Uterus (tissue), 4 donors: ENCODE measurements at places on chromosomes 5 and 9. TPM values are rescaled to one million over a fixed set of nuclear protein-coding genes. Genes with fewer than 3 reads are reported as not detected.
A peak's percentile ranks its signal among the peaks of the same experiment; 100 is the strongest.

The PAEP gene
- total RNA-seq, result not detected

The DNAJC18 gene
- 3.1 TPM for total RNA-seq

The CDKN2B gene
- total RNA-seq, result 1.8 TPM

The NTNG2 gene
- total RNA-seq, result 4.4 TPM

The CDH6 gene
- total RNA-seq, result 2.1 TPM

- no peak for DNase-seq
These were observed 74.2 kb upstream of the ADCY2 start for GRCh38 chr5:7321724-7322123.

- no peak for DNase-seq
These were observed 80.5 kb downstream of the RAI14 start for GRCh38 chr5:34736445-34737115.

GRCh38 chr9:79662537-79662956 lies 90.8 kb downstream of the TLE4 start:
- DNase-seq, result no peak

DNA sequence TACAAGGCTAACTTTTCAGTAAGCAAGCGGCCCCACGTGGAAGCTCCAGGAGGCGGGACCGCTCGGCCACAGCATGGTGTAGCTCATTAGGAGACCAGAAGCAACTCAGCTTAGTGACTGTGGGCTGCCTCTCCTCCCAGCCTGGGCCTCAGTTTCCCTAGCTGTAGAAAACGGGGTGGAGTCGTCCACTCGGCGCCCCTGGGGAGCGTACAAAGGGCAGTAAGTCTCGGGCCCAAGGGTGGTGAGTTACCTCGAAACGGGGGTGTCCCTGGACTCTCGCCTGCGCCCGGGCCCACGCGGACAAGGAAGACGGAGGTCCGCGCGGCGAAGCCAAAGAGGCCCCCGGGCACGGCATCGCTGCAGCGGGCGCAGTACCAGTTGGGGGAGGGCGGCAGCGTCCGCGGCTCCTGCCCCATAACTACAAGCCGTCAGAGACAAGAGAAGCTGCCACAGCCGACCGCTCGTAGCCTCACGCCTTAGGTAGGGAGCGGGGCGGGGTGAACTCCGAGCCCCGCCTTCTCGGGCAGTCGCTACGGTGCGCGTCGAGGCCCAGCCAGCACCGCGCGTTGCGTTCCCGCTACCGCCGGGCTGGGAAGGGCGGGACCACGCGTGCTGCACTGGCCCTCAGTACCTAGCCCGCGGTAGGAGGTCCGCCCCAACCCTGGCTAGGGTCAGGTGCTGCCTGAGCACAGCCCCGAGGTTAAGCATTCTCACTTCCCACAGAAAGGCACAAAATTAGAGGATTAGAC lies at the start of gene GEMIN5:
Gene GEMIN5, minus strand, starts transcription at position 494 of the 749 bp plus-strand sequence. Its CDS starts 78 bp downstream, at position 416.
- peak; percentile 85 for DNase-seq

GRCh38 chr5:140561753-140562523 lies 2.5 kb downstream of the APBB3 start:
- DNase-seq, result no peak

GRCh38 chr9:123267481-123268198 lies 746 bp downstream of the STRBP start:
- peak; percentile 18 for DNase-seq

DNA sequence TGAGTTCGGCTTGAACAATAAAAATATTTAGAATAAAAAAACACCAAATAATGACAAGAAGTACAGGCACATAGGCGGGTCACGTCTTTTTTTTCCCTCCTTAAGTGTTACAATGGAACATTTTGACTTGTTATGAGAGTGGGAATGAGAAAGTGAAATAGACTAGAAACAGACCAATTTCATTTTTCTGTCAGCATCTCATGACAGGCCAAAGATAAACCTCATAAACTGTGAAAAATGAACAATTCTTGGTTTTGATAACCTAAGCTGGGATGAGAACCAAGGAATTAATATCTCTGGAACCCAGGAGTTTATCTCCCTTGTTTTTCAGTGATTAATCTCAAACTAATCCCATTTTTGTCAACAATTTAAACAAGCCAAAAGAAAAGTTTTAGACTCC lies 299.5 kb downstream of the SLIT3 start:
- no peak for DNase-seq

DNA sequence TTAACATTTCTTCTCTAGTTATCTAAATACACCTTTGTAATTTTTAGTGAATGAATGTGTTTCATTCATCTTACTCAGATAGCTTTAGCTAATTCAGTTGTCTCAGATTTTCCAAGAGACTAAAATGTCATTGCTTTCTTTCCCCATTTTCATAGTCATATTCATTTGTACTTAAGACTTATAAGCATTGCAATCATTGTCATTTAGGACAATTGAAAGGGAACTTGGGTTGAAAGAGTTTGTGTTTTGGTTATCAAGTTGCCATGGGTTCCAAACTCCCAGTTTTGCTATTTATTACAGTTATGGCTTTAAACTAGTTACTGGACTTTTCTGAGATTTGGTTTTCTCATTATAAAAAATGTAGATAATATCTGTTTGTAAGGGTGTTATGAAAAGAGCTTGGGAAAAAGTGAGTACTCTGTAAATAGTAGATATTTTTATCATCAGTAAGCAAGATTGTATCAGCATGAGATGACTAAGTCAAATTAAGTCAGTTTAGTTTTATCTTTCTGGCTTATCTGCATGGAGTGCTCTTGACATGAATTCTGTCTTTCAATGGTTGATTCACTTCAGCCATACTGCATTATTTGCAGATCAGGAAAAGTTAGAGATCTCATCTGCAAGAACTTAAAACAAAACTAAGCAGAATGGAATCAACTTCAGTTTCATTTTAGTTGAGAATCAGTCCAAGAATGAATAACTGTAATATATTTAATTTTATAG lies 107.5 kb downstream of the PBX3 start:
- DNase-seq, result no peak
